Stimulated activated CD8-positive, alpha-beta memory T cell treated with anti-CD3 and anti-CD28 coated beads, Interleukin-4, amount 100 ng/mL, for 4 hours (primary cell): ENCODE measurements at places on chromosomes 1 and 21.

DNA sequence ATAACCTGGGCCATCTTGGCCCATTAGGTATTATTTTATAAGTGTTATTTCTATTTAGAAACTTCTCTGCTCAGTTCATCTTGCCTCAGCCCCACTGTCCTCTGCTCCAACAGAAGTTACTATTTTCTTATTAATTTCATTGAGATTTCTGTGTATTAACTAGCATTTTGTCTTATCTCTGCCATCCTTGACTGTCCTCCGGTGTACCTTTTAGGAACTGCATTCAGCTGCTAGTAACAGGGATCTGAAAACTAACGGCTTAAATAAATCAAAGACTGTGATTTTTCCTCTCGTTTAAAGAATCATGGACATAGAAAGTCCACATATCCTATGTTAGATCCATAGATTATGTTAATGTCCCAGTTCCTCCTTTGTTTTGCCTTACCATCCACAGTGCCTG is 382.5 kb downstream of the MATN1 start:
- DNase-seq = no peak

- no peak for DNase-seq
Measured at GRCh38 chr1:228044961-228045360, 37.5 kb upstream of the ARF1 start.

DNA sequence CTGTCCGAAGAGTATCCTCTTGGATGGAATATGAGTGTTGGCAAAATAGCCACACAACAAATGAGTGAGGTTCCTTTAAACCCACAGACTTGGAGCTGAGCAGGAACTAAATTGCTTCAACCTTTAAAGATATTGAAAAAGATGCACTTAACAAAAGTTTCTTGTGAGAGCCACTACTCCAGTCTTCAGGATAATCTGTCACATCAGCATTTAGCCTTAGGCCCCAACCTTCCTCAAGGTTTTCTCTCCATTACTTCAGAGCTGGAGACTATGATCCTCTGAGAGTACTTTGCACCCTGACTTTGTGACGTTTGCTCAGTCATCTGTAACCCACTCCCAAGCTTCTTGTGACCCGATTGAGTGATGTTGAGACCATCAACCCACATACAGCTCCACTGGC is 212.8 kb downstream of the LRRC40 start:
- DNase-seq = no peak

GRCh38 chr1:1241588-1242219 is 4.8 kb downstream of the C1QTNF12 start:
- DNase-seq = no peak

GRCh38 chr1:248815407-248816034 is 10.2 kb downstream of the SH3BP5L start:
- DNase-seq = no peak
